ENCODE measurements at places on chromosomes 13 and 19.

DNA sequence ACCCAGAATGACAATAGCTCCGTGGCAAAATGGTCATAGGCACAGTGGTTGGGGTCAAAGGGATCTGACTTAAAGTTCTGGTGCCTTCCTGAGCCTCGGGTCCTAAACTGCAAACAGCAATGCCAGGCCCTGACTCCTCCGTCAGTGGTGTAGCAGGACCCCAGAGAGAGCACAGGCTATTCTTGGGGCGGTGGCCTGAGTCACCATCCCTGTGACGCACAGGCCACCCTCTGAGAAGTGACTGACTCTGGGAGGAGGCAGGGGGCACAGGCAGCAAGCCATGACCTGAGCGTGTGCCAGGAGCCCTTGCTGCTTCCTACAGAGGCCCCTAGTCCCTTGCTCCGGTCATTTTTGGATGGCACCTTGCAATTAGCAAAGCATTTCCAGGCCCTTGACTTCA is 18.7 kb downstream of the PLVAP start:
- no peak for DNase-seq

DNA sequence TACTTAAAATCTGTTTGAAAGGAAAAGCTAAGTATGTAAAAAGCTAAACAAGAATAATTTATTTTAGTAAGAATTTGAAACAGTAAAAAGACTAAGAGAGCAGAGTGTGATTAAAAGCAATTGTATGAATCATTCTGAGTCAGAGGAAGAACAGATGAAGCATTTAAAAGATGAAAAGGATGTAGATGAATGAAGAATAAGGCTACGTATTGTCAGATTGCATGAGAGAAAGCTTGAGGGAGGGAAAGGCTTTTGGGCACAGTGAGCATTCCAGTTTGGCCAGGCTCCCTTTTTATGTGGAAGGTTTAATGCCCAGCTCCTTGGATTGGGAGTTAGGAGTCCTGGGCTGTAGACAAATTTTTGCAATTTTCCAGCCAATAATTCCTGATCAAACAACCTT is 117.7 kb downstream of the FREM2 start:
- DNase-seq: no peak

DNA sequence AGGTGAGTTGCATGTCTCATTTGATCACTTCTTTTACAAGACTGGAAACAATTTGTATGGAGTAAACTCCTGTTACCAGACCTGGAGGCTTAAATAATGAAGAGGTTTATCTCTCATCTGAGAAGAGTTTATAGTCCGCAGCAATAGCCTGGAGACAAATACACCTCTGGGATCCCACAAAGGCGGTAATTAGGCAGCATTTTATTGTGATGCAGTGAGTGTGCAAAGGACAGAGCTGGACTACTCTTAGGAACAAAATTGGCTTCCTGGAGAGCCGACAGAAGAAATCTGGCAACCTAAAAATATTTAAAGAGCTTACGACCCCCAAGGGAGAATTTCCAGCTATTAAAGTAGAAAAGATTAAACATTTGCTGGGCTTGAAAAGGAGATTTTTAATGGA is 11.8 kb upstream of the KATNAL1 start:
- DNase-seq: no peak

DNA sequence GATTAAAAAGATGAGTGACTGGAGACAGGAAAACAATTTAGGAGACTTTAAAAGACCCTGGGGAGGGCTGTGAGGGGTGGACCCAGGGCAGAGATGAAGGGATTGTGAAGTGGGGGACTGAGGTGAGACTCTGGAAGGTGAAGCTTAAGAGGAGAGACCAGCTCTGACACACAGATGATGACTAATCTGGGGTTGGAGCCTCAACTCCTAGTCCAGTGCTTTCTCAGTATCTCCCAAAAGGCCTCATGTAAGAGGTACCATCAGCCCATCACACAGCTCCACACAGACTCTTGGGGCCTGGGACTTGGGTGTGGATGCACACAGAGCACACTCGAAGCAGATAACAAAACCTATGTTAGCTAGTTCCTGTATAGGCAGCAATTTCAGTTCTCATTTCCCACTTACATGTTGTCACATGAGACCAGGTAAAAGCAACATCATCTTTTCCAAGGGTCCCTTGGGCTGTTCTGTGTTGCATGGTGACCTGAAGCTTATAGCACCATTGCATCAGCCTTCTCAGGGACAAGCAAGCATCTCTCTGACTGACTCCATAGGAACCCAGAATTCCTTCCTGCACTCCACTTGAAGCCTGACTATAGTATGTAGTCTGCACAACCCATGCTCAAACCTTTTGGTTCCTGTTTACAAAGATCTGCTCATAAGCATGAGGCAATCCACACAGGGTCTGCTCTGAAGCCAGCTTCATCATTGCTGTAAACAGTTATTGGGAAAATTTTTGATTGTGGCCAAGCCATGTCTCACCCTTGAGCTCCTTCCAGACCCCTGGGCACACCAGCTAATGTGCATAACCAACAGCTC is 88.6 kb upstream of the MYCBP2 start:
- DNase-seq: no peak

- no peak for DNase-seq
Measured at GRCh38 chr19:19493841-19494546, 21.4 kb downstream of the TSSK6 start.

DNA sequence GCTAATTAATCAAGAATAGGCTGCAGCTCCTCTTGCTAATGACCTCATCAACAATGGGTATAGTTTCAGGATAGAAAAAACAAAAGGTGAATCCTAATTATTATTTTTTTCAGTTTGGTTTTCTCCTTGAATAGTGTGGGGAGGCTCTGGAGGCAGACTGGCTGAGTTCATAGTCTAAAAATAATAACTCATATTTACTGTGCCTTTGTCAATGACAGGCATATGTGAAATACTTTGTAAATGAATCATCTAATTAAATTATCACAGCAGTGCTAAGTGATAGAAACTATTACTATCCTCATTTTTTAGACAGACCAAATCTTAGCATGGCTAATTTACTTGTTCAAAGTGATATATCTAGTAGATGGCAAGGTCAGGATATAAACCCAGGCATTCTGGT is 1261.0 kb upstream of the SLC10A2 start:
- no peak for DNase-seq

DNA sequence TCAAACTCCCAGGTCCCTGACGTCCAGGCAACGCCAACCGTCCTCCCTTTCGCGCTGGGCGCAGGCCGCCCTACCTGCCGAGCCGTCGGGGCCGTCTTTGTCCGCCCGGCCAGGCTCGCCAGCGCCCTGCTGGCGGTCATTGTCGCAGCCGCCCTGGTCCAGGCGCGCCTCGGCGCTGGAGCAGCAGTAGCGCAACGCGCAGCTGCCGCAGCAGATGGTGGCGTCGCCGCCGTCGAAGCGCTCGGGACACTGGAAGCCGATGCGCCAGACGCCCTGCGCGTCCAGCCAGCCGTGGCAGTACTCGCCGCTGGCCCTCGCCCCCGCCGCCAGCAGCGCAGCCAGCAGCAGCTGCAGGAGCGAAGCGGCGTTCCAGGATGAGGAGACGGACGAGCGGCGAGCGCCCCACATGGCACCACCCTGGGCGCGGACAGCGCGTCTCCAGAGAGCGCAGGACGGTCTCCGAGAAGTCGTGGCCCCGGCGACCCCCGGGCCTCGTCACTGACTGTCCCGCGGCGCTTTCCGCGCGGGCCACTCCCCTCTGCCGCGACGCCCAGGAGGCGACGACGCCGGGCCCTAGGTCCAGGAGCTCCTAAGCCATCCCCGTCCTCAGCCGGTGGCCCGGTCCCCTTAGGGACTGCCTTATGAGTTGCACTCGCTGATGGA is 1.1 kb downstream of the SHISA2 start:
- DNase-seq: no peak

GRCh38 chr13:24233351-24233901 is 72.9 kb downstream of the SPATA13 start:
- no peak for DNase-seq

GRCh38 chr13:113527272-113527958 is 36.9 kb upstream of the DCUN1D2 start:
- DNase-seq: no peak

- no peak for DNase-seq
Measured at GRCh38 chr19:51808333-51808986, 13.5 kb downstream of the FPR3 start.

- no peak for DNase-seq
Measured at GRCh38 chr13:63693696-63694095, 2278.0 kb upstream of the PCDH20 start.

DNA sequence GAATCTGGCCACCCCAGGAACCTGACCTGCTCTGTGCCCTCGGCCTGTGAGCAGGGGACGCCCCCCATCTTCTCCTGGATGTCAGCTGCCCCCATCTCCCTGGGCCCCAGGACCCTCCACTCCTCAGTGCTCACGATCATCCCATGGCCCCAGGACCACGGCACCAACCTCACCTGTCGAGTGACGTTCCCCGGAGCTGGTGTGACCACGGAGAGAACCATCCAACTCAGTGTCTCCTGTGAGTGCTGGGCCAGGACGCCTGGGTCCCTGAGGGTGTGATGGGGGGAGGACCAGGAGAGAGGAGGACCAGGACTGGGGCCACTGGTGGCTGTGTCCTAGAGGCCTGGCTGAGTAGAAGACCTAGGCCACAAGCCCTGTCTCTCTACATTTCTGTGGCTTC is 13.0 kb upstream of the CD33 start:
- DNase-seq: no peak

GRCh38 chr19:18029617-18030338 is 21.8 kb downstream of the ARRDC2 start:
- no peak for DNase-seq

DNA sequence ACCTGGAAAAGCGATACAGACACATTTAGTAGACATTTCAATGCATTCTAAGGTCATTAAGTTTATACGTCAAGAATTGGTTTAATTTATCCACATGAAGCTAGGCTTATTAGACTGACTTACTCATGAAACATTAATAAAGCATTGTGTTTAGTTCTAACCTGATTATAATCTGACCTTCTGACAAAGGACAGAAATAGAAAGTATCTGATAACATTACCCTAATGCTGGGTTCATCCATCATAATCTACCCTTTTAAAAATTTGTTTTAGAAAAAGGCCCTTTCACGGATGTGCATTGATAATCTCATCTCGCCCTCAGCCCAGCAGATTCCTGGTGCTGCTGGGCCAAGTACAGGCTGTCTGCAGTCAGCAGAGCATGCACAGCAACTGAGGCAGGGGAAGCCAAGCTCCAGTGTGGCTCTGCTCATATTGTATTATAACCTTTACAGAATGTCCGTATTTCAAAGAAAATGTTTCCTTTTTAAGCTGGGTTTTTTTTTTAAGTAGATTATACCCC is 142.1 kb upstream of the MAB21L1 start:
- DNase-seq: no peak

- no peak for DNase-seq
Measured at GRCh38 chr19:46299004-46299509, 2.2 kb downstream of the HIF3A start.

DNA sequence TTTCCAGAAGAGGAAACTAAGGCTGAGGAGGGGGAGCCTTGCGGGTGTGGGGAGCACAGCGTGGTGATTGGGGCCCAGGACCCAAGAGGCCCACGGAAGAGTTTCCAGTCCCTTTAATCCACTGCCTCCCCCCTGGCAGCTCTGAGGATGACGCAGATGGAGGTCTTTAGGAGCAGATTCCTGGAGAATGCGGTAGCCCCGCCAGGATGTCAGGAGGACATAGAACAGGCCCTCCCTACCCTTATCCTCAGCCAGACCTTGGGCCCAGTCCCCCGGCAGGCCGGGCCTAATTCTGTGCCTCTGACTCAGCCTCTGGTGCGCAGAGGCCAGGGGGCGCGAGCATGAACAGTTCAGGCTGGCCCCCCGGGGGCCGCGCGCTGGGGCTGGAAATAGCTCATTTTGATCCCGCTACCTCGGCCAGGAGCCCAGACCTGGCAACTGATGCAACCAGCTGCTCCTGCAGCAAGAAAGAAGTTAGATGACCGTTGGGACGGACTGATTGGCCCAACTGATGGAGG is 461 bp upstream of the HSPB6 start:
- DNase-seq: no peak

GRCh38 chr13:72469906-72470305 is 257.5 kb downstream of the MZT1 start:
- DNase-seq: no peak
